ENCODE measurements at places on chromosomes 2 and 18. TPM values are rescaled to one million over a fixed set of nuclear protein-coding genes. Genes with fewer than 3 reads are reported as not detected.

Gene PAIP2B
- total RNA-seq: 6.5 TPM

Gene MC2R
- total RNA-seq: not detected

Gene LONRF2
- total RNA-seq: 0.67 TPM

Gene LINC00305
- not detected for total RNA-seq

Gene REG3A
- not detected for total RNA-seq

Gene FLACC1
- total RNA-seq: 2.1 TPM

Gene BMP10
- total RNA-seq: not detected

Gene SIX3
- total RNA-seq: not detected

Gene INO80D
- total RNA-seq: 30.8 TPM

Gene ADD2
- 1.1 TPM for total RNA-seq

Measured in mucosa of descending colon (tissue), 3 donors.